ENCODE measurements at places on chromosomes 16 and 17. TPM values are rescaled to one million over a fixed set of nuclear protein-coding genes. Genes with fewer than 3 reads are reported as not detected.

GRCh38 chr16:35725949-35726348 is 2266.5 kb downstream of the TP53TG3F start:
- H3K4me1 ChIP-seq: no peaks in the 10 kb centered on the region
- H3K27ac ChIP-seq: no peak overlapping the region
- H3K36me3 ChIP-seq: no peaks in the 10 kb centered on the region
- DNase-seq: no peak
- H3K27me3 ChIP-seq: no peaks in the 10 kb centered on the region

DNA sequence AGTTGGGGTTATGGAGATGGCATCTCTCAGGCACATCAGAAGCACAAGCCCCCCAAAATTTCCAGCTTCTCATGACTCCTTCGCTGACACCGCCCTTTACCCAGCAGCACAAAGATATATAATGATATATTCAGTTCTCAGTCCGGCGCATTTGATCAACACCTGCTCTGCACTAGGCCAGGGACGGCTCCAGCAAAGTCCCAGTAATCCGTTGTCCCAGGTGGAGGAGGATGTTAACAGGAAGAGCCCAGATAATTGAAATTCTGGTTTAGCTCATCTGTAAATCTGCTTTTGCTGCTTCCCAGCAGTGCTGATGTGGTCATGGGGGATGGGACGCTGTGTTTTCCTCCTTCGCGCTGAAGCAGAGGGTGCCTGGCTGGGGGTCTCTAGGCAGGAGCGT is 131.5 kb downstream of the OR1D5 start:
- no peak overlapping the region for H3K27ac ChIP-seq
- DNase-seq: no peak

DNA sequence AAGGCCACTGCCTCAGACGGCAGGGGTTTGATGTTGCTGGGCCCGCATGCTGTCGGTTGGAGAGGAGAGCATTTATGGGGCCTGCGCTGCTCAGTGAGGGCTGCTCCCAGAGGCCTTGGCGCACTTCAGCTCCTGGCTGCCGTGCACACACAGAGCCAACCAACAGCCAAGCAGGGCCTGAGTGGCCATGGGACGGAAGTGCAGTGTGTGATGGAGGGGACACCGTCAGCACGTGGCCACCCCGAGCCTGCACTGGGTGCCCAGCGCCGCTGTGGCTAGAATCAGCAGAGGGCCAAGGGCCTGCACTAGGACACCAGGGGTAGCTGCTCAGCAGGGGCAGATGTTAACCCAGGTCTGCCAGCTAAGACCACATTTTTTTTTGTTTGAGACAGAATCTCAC is 21.8 kb downstream of the KLHL36 start:
- no peaks in the 10 kb centered on the region for H3K4me1 ChIP-seq
- no peaks in the 10 kb centered on the region for H3K27me3 ChIP-seq
- DNase-seq: no peak
- H3K27ac ChIP-seq: no peak overlapping the region

GRCh38 chr17:44677136-44677535 is 12.4 kb downstream of the CCDC43 start:
- H3K4me3 ChIP-seq: no peak overlapping the region
- no peaks in the 10 kb centered on the region for H3K4me1 ChIP-seq
- no peaks in the 10 kb centered on the region for H3K27me3 ChIP-seq
- peaks cover 31% of the 10 kb centered on the region for H3K36me3 ChIP-seq
- no peak overlapping the region for H3K27ac ChIP-seq
- no peak for DNase-seq

- no peak overlapping the region for H3K27ac ChIP-seq
- no peaks in the 10 kb centered on the region for H3K4me1 ChIP-seq
- no peaks in the 10 kb centered on the region for H3K27me3 ChIP-seq
- DNase-seq: no peak
These were observed 43.2 kb upstream of the CCL1 start for GRCh38 chr17:34406226-34406625.

DNA sequence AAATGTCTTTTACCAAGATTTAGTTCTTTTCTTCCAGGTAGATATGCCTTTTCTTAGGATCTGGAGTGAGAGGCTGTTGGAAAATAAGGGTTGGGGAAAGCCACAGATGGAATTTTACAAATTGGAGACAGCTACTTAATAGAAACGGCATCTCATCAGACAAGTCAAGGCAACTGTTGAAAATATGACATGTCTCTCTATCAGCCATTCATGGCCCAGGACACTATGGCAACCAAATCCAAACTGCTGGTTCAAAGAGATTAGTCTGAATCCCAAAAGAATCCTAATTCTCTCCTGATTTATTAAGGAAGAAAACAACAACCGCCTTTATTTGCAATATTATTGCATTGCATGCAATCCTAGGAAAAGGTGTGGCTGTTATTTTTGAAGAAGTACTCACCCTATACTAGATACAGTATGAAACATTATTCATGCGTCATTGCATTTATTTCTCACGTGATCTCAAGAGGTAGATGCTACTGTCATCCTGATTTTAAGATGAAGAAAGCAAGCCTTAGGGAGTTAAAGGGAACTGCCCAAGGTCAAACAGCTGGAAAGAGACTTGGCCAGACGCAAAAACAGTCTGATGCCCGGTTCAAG is 12.6 kb upstream of the CEP20 start:
- H3K36me3 ChIP-seq: no peaks in the 10 kb centered on the region
- no peak overlapping the region for H3K27ac ChIP-seq
- H3K4me3 ChIP-seq: no peak overlapping the region
- H3K4me1 ChIP-seq: no peaks in the 10 kb centered on the region

GRCh38 chr17:77173104-77173503 is 32.3 kb downstream of the SEC14L1 start:
- no peaks in the 10 kb centered on the region for H3K27me3 ChIP-seq
- H3K27ac ChIP-seq: no peak overlapping the region
- peaks cover 3% of the 10 kb centered on the region for H3K36me3 ChIP-seq

DNA sequence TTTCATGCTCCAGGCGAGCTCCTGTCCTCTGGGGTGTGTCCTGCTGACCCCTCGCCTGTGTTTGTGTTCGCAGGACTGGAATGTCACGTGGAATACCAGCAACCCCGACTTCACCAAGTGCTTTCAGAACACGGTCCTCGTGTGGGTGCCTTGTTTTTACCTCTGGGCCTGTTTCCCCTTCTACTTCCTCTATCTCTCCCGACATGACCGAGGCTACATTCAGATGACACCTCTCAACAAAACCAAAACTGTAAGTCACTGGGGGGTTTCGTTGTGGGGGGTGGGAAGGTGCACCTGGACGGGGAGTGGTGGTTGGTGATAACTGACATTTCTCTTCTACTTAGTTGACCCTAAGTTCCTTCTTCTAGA is 58.3 kb downstream of the ABCC1 start:
- no peak for DNase-seq
- H3K36me3 ChIP-seq: no peaks in the 10 kb centered on the region
- H3K27ac ChIP-seq: no peak overlapping the region
- H3K4me1 ChIP-seq: no peaks in the 10 kb centered on the region
- H3K4me3 ChIP-seq: no peak overlapping the region

GRCh38 chr16:17463335-17463734 is 7.4 kb downstream of the XYLT1 start:
- H3K27me3 ChIP-seq: no peaks in the 10 kb centered on the region
- H3K4me3 ChIP-seq: no peak overlapping the region
- DNase-seq: no peak
- no peaks in the 10 kb centered on the region for H3K4me1 ChIP-seq

DNA sequence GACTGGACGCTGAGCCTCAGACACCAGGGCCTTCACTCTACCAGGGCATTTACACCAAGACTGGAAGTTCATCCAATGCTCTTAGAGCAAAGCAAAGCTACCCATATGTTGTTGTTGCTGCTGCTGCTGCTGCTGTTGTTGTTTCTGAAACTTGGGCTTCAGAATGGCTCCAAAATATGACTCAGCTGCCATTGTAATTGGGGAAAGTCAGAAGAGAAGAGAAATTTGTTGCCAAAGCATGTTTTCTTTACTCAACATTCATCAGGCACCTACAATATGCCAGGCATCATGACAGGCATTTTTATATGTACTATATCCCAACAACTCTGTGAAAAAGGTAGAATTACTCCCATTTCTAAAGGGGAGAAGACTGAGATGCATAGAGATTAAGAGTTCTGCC is 11.9 kb downstream of the KRT32 start:
- no peaks in the 10 kb centered on the region for H3K4me1 ChIP-seq
- H3K36me3 ChIP-seq: no peaks in the 10 kb centered on the region
- H3K27me3 ChIP-seq: no peaks in the 10 kb centered on the region
- H3K27ac ChIP-seq: no peak overlapping the region
- no peak overlapping the region for H3K4me3 ChIP-seq
- no peak for DNase-seq

GRCh38 chr17:20035501-20035900 is 26.3 kb downstream of the SPECC1 start:
- no peaks in the 10 kb centered on the region for H3K4me1 ChIP-seq
- no peak overlapping the region for H3K4me3 ChIP-seq
- H3K36me3 ChIP-seq: no peaks in the 10 kb centered on the region
- H3K27me3 ChIP-seq: no peaks in the 10 kb centered on the region

DNA sequence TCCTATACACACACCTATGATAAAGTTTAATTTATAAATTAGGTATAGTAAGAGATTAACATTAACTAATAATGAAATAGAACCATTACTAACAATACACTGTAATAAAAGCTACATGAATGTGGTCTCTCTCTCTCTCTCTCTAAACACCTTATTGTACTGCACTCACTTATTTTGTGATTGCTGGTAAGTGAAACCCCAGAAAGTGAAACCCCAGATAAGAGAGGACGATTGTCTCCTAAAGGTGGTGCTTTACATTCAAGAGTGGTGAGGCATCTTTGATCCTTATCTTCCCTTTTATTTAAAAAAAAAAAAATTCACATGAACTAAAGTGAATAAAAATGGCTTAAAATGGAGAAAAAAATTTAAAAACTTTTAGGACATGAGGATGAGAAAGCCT is 80.1 kb upstream of the TRAP1 start:
- H3K27ac ChIP-seq: no peak overlapping the region
- DNase-seq: no peak
- H3K36me3 ChIP-seq: peaks cover 9% of the 10 kb centered on the region
- no peaks in the 10 kb centered on the region for H3K4me1 ChIP-seq
- no peak overlapping the region for H3K4me3 ChIP-seq
- H3K27me3 ChIP-seq: no peaks in the 10 kb centered on the region

GRCh38 chr16:25950586-25951281 is 259.0 kb downstream of the HS3ST4 start:
- H3K4me1 ChIP-seq: no peaks in the 10 kb centered on the region
- H3K27ac ChIP-seq: no peak overlapping the region
- no peaks in the 10 kb centered on the region for H3K27me3 ChIP-seq
- H3K36me3 ChIP-seq: no peaks in the 10 kb centered on the region
- H3K4me3 ChIP-seq: no peak overlapping the region

GRCh38 chr16:70396246-70396904 is 42.5 kb downstream of the ST3GAL2 start:
- H3K27ac ChIP-seq: no peak overlapping the region
- no peaks in the 10 kb centered on the region for H3K27me3 ChIP-seq
- H3K4me1 ChIP-seq: no peaks in the 10 kb centered on the region
- no peak for DNase-seq
- no peak overlapping the region for H3K4me3 ChIP-seq
- H3K36me3 ChIP-seq: no peaks in the 10 kb centered on the region

DNA sequence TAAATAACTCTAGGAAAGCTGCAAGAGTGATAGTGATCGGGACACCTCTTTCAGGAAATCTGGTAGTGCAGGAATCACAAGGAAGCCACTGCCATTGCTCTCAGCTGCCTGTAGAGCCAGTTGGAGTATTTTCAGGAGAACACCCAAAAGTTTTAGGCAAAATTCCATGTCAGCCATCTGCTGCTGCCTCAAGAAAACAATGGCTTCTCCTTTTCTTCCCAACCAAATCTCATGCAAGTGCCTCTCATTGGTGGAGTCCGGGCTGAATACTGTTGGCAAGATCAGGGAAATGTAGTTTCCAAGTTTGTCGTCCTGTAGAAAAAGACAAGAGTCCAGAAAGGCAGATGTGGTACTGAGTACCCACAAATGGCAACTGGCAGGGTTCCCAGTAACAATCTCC is 54.9 kb upstream of the TANC2 start:
- H3K27me3 ChIP-seq: no peaks in the 10 kb centered on the region
- H3K4me3 ChIP-seq: no peak overlapping the region
- no peak overlapping the region for H3K27ac ChIP-seq
- no peaks in the 10 kb centered on the region for H3K36me3 ChIP-seq
- H3K4me1 ChIP-seq: no peaks in the 10 kb centered on the region
- DNase-seq: no peak

DNA sequence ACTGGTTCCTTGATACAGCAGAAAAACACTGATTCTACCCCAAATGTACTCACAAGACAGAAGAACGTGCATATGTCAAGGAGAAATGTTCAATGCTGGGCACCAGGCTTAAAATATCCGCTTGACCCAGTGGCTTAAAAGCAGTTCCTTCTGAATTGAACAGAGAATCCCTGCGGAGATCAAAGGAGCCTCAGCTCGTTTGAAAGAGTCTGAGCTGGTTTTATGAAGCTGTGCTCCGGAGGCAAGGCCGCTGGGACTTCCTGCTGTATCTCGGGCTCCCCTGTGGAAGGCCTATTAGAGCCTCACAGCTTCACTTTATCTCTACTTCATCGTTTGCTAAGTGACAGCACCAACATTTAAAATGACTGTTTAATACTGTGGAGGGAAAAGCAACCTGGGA is 2.2 kb downstream of the LMF1 start:
- no peak for DNase-seq
- H3K4me3 ChIP-seq: no peak overlapping the region
- H3K36me3 ChIP-seq: no peaks in the 10 kb centered on the region
- no peaks in the 10 kb centered on the region for H3K27me3 ChIP-seq

- H3K36me3 ChIP-seq: no peaks in the 10 kb centered on the region
- no peak overlapping the region for H3K4me3 ChIP-seq
- no peaks in the 10 kb centered on the region for H3K4me1 ChIP-seq
- peak; percentile 26 for DNase-seq
- H3K27ac ChIP-seq: no peak overlapping the region
These were observed 34.0 kb upstream of the NLK start for GRCh38 chr17:28008513-28008912.

Gene NECAB2
- 1.2 TPM for total RNA-seq

Gene FAM171A2
- total RNA-seq: 0.16 TPM

Gene EVI2A
- 1.5 TPM for total RNA-seq

Gene SMTNL2
- total RNA-seq: 0.12 TPM

Gene CES1
- total RNA-seq: 4,059 TPM

Gene MMP2
- 4.8 TPM for total RNA-seq

Gene CIBAR2
- total RNA-seq: not detected

All from right lobe of liver (tissue), 6 donors.